ENCODE measurements at places on chromosomes 5 and 9. TPM values are rescaled to one million over a fixed set of nuclear protein-coding genes. Genes with fewer than 3 reads are reported as not detected.

DNA sequence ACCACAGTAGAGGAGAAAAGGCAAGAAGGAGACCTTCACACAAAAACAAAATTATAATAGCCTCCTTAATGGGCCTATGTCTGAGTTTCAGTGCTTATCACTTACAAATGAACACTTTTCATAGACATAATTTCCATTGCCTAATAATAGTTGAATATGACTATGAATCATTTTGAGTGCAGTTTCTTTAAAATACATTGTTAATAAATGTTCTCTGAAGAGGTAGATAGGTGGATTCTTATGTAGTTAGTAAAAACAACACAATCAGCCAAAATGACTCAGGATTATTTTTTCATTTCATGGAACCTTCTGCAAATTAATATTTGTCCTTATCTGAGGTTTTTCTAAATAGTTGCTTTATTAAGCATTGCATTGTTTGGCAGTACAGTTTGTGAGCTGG lies 45.6 kb downstream of the DAPK1 start:
- H3K4me1 ChIP-seq = peaks cover 14% of the 10 kb centered on the region
- no peak overlapping the region for H3K4me3 ChIP-seq
- H3K36me3 ChIP-seq = peaks cover 20% of the 10 kb centered on the region

DNA sequence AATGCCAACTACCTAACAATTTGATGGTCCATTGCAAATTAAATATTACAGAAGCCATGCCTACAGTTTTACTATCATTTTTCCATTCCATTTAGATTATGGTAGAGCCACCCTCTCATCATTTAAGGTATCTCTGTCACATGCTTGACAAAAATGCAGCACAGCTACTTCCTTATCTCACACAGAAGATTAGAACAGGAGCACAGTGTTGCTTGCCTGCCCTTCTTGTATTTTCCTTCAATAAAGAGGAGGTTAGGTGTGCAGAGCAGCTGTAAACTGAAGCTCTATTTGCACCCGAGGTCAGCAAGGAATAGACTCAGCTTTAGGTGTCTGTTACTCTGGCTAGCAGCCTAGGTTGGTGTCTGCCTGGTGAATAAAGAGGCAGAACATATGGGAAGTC lies 51.5 kb upstream of the ATP10B start:
- no peaks in the 10 kb centered on the region for H3K4me1 ChIP-seq

GRCh38 chr5:143241892-143242291 lies 161.6 kb downstream of the NR3C1 start:
- no peak overlapping the region for H3K4me3 ChIP-seq
- H3K27ac ChIP-seq = no peak overlapping the region
- no peaks in the 10 kb centered on the region for H3K27me3 ChIP-seq
- DNase-seq = no peak
- H3K4me1 ChIP-seq = peaks cover 6% of the 10 kb centered on the region

Gene GFI1B
- 1.1 TPM for total RNA-seq

DNA sequence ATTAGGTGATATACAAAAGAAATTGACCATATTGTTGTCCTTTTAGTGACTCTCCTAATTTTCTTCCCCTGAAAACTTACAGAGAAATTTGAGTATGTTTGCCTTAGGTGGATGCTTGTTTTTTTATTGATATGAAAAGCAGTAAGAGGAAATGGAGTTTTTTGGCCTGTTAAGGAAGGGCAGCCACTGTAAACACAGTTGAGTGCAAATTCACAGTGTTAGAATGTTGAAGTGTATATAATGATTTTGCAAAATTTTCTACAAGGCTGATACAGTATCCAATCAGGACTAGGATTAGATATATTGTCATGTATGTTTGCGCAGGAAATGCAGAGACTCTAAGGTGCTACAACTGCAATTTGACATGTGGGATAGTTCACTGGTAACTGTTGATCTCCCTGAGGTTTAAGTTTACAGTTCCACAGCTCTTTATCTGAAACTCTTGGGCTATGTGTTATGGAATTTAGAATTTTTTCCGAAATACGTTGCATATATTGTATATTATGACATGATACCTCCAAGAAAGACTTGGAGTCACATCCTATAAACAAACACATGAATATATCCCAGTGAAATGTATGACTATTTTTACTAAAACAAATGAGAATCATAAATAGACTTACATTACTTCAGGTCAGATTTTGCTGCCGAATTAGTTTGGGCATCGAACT lies 62.5 kb downstream of the FXN start:
- peak overlapping the region; percentile 9 for H3K27ac ChIP-seq
- H3K27me3 ChIP-seq = no peaks in the 10 kb centered on the region
- no peak for DNase-seq
- H3K36me3 ChIP-seq = no peaks in the 10 kb centered on the region
- H3K4me1 ChIP-seq = peaks cover 12% of the 10 kb centered on the region
- no peak overlapping the region for H3K4me3 ChIP-seq

- H3K4me3 ChIP-seq = no peak overlapping the region
- no peak overlapping the region for H3K27ac ChIP-seq
- DNase-seq = no peak
- no peaks in the 10 kb centered on the region for H3K4me1 ChIP-seq
- H3K36me3 ChIP-seq = no peaks in the 10 kb centered on the region
- no peaks in the 10 kb centered on the region for H3K27me3 ChIP-seq
Measured at GRCh38 chr9:110640736-110641135, 27.9 kb upstream of the MUSK start.
